Omental fat pad (tissue), 4 donors: ENCODE measurements at places on chromosomes 3 and 15. TPM values are rescaled to one million over a fixed set of nuclear protein-coding genes. Genes with fewer than 3 reads are reported as not detected.

Gene IREB2
- total RNA-seq: 33.1 TPM

- no peak for DNase-seq
These were observed 1588.2 kb downstream of the SI start for GRCh38 chr3:163490119-163490518.

- DNase-seq: no peak
These were observed 134.0 kb upstream of the SUCLG2 start for GRCh38 chr3:67788396-67788795.

GRCh38 chr15:51623386-51623938 lies 891 bp upstream of the DMXL2 start:
- DNase-seq: no peak

DNA sequence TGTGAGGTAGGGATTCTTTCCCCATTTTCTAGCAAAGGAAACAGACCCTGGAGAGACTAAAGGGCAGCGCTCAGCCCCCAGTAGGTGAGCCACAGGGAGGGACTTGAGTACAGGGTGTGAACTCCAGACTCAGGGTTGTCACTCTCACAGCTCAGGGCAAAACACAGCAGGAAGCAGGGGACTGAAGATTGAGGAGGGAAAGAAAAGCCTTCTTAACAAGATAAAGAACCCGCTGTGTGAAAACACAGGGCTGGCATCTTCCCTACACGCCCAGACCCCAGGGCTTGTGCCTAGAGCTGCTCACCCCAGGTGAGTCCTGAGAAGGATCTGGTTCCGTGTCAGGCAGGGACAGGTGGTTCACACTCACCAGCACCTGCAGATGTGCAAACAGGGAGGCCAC lies 59.6 kb downstream of the ABTB1 start:
- DNase-seq: no peak

- DNase-seq: no peak
These were observed 492 bp upstream of the HIGD1A start for GRCh38 chr3:42804831-42805132.

GRCh38 chr3:191737742-191738141 lies 276.8 kb downstream of the PYDC2 start:
- DNase-seq: no peak

GRCh38 chr3:132781922-132782321 lies 59.7 kb upstream of the NPHP3 start:
- no peak for DNase-seq

- DNase-seq: no peak
These were observed 3.4 kb upstream of the OGG1 start for GRCh38 chr3:9746330-9746729.

GRCh38 chr3:123351501-123351900 lies 97.4 kb downstream of the ADCY5 start:
- DNase-seq: no peak
